ENCODE measurements at places on chromosomes 11 and 22.

GRCh38 chr11:116166573-116167465 is 606.0 kb downstream of the BUD13 start:
- DNase-seq: no peak

DNA sequence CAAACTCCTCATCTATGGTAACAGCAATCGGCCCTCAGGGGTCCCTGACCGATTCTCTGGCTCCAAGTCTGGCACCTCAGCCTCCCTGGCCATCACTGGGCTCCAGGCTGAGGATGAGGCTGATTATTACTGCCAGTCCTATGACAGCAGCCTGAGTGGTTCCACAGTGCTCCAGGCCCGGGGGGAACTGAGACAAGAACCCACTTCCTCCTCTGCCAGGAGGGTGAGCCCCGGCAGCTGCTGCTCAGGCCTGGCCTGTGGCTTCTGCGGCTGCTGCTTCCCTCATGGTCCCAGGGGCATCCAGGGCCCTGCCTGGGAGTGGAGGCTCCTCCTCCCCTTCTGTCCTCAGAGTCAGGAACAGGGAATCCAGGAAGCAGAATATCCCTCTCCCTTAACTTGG is 98.4 kb downstream of the ZNF280B start:
- DNase-seq: no peak

GRCh38 chr11:17296852-17297559 is 20.5 kb downstream of the NUCB2 start:
- DNase-seq: no peak

DNA sequence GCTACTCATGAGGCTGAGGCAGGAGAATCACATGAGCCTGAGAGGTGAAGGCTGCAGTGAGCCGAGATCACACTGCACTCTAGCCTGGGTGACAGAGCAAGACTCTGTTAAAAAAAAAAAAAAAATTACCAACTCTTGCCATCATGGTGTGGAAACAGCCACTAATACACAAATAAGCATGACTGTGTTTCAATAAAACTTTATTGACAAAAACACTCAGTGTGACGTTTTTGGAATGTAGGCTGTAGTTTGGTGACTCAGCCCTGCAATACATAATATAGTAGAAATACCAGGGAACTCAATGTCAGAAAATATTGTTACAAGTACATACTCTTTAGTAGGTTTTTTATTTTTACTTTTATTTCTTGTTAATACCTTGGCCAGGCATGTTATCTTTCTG is 207.1 kb downstream of the CASP12 start:
- DNase-seq: no peak

DNA sequence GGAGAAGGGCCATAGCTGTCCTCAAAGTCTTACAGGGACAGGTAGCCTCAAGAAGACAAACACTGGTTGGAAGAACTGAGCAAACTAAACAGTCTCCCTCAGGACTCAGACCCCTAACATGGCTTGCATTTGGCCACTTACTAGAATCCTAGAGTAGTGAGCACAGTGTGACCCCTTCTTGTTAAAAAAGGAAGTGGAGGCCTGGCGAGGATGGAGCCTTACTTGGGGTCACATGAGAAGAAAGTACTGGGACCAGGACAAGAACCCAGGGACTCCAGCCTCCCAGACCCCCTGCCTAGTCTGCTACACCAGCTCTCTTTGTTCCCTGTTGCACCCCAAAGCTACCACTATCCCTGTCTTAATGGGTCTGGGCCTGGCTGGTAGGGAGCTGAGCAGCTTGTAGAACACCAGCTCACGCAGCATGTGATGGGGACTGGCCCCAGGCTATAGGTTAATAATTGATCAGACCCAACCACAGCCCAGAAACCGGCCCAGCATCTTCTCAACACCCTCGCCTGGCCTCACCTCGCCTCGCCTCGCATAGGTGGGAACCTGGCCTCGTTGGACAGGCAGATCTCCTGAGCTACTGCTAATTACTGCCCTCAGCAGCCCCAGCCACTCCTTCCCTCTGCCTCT is 17.6 kb downstream of the DGAT2 start:
- no peak for DNase-seq

GRCh38 chr22:48415520-48415919 is 1412.2 kb downstream of the BRD1 start:
- DNase-seq: peak; percentile 53

GRCh38 chr11:119664063-119664572 is 64.9 kb downstream of the NECTIN1 start:
- no peak for DNase-seq

- no peak for DNase-seq
Observed at GRCh38 chr11:3225826-3226750, 6.1 kb downstream of the MRGPRE start.

- DNase-seq: peak; percentile 23
Observed at GRCh38 chr22:43777286-43777685, 34.8 kb downstream of the EFCAB6 start.

DNA sequence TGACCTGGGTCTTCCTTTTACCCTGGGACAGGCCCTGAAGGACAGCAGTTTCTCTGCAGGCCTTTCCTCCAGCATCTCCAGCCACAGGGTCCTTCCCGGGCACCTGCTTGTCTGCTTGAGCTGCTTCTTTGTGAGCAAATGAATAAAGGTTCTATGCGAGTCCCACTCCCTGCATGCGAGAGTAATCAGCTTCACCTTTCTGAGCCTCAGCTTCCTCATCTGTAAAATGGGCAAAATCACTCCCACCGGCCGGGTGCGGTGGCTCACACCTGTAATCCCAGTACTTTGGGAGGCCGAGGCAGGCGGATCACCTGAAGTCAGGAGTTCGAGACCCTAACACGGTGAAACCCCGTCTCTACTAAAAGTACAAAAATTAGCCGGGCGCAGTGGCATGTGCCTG is 31.1 kb downstream of the IFT27 start:
- DNase-seq: no peak

DNA sequence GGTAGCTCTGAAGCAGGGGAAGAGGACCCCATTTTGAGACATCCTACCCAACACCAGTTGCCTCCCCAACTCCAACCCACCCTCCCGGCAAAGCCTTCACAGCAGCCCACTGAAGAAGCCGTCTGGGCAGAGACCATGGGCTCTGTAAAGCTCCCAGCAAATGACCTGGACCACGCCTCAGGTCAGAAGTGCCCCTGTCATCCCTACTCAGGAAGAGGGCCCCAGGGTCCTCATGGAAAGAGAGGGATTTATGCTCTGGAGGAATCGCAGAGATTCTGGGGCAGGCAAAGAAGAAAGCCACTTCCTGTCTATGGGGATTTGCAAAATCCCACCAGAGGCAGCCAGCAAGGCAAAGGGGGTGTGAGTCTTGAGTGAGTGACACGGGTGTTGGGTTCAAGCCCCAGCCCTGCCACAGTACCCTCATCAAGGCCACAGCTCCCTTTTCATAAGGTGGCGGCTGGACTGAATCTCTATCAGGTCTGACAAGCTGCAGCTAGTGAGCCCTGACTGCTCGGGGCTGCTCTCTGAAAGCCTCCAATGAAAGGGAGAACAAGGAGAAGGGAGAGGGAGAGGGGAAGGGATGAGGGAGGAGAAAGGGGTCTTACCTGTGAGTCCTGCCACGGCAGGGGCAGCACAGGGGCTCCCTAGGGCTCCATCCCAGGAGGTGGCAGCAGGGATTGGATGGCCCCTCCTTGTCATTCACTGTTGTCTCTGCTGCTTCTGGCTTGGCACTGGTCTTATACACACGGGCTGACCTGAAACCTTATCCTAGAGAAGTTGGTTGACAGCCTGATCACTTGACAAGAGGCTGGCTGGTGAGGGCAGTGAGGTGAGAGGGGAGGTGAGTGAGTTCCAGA is at the start of gene UCP3:
Gene UCP3 (minus strand): TSS at position 713 of the 857 bp plus-strand sequence. CDS start 2,043 bp downstream, outside the sequence.
- no peak for DNase-seq

DNA sequence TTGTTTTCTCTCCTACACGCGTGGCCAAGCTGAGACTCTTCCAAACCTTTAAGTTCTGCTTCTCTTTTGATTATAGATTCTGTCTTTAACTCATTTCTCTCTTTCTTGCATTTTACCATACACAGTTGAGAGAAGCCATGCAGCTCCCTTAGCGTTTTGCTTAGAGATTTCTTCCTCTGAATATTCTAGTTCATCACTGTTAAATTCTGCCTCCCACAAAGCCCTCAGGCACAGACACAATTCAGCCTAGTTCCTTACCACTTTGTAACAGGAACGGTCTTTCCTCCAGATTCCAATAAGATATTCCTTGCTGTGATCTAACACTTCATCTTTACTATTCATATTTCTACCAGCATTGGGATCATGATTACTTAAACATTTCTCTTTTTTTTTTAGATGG is 24.7 kb upstream of the CD81 start:
- DNase-seq: peak; percentile 37

GRCh38 chr11:117914991-117915618 is 14.1 kb downstream of the TMPRSS13 start:
- no peak for DNase-seq

DNA sequence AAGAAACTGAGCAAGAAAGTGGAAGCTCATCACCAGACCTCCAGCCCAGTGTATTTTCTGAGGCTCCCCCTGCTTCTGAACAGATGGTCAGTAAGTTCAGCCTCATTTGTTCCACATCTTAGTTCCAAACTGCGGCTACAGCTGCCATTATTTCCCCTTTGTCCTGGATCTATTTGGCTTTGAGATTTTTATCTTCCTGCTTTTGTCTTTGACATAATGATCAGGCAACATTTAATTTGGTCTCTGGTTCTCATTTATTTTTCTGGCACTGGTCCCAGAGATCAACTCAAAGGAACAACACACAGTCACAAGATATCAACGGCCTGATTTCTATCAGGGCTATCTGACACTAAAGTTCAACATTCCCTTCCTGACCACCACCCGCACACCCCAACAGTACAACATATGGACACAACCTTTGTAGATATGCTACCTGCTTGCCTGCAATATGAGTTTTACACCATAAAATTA is 137.5 kb downstream of the FAM76B start:
- DNase-seq: peak; percentile 21

GRCh38 chr11:33723238-33723881 is 12.9 kb downstream of the CD59 start:
- no peak for DNase-seq

GRCh38 chr11:66470015-66470414 is 3.3 kb downstream of the PELI3 start:
- no peak for DNase-seq

DNA sequence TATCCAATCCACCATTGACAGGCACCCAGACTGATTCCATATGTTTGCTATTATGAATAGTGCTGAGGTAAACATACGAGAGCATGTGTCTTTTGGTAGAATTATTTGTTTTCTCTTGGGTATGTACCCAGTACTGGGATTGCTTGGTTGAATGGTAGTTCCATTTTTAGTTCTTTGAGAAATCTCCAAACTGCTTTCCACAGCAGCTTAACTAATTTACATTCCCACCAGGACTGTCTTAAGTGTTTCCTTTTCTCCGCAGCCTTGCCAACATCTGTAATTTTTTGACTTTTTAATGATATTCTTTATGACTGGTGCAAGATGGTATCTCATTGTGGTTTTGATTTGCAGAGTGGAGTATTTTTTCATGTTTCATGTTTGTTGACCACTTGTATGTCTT is 8.3 kb downstream of the FDX1 start:
- DNase-seq: no peak

DNA sequence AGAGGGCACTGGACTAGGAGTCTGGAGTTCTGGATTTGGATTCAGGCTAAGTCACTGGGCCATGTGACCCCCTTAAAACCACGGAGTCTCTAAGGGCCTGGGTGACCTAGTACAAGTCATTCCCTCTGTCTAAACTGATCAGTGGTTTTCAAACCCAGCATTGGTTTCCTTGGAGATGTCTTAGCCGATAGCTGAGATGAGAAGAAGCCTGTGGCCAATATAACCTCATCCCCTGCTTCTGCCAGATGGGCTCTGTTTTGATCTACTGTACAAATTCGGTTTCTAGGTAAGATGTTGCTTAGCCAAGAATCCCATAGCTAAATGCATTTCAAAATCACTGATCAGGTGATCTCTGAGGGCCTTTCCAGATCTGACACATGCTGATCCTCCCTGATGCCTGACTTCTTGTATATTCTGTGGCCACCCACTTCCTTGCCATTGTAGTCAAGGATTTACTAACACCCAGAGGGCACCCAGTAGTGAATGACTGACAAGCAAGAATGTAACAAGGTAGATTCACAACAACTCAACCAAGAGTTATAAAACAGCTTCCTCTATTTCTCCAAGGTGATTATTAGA is 53.1 kb downstream of the GALNT18 start:
- DNase-seq: no peak

- no peak for DNase-seq
Observed at GRCh38 chr11:126766440-126766839, 234.1 kb downstream of the KIRREL3 start.

DNA sequence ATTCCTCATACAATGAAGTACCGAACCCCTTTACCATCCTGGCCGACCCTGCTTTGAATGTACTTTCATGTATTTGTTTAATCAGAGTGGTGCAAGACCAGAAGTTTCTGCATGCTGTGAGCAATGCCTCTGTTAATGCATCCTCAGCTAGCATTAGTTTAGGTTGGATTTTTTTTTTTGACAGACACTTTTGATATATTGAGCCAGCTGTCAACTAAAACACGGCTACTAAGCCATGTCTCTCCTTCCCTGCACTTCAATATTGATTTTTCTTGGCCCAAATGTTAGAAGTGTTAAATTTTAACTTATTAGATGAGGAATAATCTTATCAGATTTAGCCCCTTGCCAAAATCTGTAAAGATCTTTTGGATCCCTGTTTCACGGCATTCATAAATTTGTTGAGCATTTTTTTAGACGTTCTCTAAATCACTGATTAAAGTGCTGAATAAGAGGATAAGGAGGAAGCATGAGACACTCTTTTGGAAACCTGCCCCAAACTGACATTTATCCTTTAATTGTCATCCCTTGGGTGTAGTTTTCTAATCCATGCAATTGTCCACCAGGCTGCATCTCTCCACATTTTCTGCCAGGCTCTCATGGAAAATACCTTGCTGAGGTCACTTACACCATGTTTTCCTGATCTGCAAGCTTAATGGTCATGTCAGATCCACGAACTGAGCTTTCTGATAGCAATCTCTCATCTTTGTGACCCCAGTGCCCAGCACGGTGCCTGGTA is 130.7 kb downstream of the FEZ1 start:
- no peak for DNase-seq

DNA sequence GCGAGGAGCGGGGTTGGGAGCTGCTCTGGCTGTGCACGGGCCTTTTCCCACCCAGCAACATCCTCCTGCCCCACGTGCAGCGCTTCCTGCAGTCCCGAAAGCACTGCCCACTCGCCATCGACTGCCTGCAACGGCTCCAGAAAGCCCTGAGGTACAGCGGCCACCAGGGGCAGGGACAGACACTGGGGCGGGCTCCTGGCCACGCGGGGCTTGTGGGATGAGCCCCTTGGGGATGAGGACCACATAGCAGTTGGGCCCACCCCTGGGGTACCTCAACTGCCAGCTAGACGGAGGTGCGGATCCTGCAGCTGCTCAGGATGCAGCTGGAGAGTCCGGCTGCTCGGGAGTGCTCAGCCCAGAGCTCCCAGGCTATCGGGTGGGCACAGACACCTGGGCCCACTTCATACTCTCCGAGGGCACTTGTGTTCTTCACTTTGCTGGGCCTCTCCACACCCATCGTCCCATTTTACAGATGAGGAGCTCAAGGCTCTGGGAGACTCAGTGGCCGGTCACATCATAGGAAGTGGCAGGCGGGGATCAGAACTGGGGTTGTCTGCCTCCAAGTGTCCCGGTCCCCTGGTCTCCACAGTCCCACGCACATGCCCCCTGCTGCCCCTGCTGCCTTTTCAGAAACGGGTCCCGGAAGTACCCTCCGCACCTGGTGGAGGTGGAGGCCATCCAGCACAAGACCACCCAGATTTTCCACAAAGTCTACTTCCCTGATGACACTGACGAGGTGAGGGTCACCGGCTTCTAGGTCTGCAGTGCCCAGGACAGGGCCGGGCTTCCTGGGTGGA is 77.6 kb downstream of the MYO7A start:
- DNase-seq: no peak

All from brain (organoid and tissue), 16 donors.